Tibial artery (tissue), 4 donors: ENCODE measurements at places on chromosomes 6 and 20.

GRCh38 chr6:159919011-159919511 lies 28.3 kb downstream of the MAS1 start:
- no peak for DNase-seq

DNA sequence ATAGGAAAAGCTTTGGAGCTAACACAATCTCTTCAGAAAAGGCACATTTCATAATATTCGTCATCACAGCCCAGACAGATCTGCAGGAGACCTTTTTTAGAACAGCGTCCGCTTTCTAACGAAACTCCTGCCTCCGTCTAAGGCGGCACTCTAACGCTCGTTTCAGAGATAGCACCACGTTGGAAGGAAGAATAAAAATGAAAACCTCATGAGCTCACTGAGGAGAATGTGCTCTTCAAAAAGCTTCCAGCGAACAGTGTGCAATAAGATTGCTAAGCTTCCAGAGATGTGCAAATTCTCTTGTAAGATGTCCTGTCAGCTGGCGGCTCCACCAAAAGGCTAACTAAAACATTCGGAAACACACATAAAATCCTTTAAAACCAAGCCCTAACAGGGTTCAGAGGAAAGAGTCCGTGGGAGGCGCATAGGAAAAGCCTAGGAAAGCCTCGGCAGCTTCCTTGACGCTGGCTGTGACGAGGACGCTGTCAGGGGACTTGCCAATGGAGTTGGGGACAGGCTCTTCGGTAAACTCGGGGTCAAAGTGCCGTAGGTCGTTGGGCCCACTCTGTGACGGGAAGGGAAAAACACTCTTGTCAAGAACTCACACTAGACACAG lies 117.6 kb upstream of the SLC2A12 start:
- DNase-seq, result no peak

DNA sequence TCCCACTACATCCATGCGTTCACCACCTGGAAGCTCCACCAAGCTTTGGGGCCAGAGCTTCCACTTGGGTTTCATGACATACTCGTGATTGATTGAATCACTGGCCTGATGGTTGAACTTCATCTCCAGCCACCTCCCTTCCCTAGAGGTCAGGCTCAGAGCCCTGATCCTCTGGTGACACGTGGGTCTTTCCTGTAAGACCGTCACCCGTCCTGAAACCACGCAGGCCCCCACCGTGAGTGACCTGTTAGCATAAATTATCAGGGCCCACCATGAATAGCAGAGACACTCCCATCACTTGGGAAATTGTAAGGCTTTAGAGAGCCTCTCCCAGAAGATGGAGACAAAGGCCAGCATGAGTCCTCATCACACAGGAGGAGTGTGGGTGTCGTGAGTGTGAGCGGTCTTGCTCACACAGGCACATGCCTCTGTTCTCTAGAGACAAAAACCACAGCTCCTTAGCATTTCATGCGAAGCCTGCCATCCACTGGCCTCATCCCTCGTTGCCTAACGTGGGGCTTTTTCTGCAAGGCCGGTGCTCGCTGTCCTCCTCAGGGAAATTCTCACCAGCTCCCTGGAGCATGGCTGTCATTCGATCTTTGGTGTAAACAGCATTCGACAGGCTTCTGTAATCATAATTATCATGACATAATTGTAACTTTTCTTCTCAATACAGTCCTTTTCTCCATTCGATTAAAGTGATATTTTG lies 65.1 kb upstream of the DUSP22 start:
- no peak for DNase-seq

DNA sequence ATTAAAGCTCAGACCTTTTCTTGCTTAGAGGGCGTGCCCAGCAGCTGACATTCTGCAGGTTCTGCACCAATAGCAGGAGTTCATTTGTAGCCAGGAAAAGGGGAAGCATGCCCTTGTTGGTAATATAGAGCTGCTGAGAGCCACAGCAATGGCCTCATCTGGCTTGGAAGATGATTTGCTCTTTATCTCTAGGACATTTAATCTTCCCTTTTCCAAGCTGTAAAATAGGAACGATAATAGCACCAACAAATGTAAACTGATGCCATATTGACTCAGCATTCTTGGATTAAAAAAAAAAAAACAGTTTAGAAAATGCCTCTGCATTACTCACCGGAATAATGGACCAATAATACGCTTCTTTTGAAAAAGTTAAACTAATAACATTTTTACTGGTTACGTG lies 93.4 kb upstream of the SLC2A12 start:
- no peak for DNase-seq

- DNase-seq, result no peak
Observed at GRCh38 chr6:19921786-19922185, 84.6 kb downstream of the ID4 start.

GRCh38 chr6:125747589-125748405 lies 1.6 kb upstream of the HEY2 start:
- DNase-seq, result peak; percentile 53

- peak; percentile 47 for DNase-seq
Observed at GRCh38 chr6:170222498-170223471, 68.1 kb downstream of the DLL1 start.

- DNase-seq, result no peak
Observed at GRCh38 chr6:40252531-40253258, 318.4 kb upstream of the MOCS1 start.

DNA sequence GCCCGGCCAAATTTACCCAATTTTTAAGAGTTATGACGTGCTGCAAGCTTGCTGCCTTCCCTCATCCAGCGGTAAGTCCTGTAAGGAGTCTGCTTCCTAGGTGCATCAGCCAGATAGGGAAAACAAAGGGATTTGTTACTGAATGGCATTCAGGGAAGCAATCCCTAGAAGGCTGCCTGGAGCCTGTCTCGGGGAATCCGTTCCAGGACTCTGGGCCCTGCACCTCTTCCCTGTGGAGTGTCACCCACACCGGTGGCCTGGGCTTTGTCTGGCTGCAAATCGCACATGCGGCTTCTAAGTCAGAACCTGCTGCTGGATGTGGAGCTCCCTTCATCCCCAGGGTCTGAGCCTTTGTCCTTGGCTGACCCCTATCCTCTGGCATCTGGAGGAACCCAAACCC lies 7.0 kb downstream of the MYT1 start:
- DNase-seq, result no peak

DNA sequence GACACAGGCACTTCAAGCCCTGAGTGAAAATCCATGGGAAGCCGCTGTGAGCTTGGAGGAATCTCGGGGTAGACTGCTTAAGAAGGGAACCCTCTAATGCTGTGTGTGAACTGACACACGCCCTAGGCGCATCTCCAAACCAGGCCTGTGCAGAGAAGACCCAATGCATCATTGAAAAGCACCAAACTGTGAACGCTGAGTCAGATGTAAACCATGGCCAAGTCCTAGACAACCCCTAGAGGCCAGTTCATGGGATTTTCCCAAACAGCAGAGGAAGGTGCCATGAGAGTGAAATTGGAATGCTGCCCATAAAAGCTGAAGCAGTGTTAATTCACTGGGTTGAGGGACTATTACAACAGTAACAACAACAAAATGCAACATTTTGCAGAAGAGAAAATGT lies 296.5 kb downstream of the SMOC2 start:
- DNase-seq, result no peak

DNA sequence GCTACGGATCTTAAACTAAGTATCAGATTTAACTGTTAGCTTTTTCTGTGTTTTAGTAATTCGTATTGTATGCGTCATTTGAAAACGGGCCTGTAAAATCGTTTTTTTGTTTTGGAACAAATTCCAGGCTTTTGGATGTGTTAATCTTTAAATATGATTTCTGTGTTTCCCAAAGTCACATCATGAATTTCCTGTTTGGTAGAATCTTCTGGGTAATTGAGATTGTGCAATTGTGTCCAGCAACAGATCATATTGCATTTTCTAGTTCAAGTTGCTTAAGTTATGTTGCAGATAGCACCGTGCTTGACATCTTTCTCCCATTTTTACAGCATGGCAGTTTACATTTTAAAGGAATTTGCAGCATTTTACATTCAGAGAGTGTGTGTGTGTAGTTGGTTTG lies 1.9 kb downstream of the MAPK14 start:
- no peak for DNase-seq

- no peak for DNase-seq
Observed at GRCh38 chr6:124872361-124873065, 89.7 kb upstream of the RNF217 start.

DNA sequence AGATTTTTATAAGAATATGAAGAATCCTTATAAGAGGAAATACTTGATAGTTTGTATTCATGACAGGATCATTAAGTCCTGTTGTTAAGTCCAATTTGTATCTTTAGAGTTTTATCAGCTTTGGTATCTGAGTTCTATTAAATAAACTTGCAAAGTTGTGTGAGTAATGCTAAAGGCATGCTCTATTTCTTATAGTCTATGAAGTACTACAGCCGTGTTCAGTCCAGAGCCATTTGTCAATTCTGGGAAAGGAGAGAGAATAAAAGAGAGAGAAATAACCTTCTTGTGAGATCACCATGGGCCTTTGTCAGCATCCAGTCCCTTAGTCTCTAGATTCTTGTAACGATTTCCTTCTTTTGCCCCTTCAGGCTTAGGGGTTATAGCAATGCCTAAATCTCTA lies 181.2 kb upstream of the POU3F2 start:
- DNase-seq, result no peak

DNA sequence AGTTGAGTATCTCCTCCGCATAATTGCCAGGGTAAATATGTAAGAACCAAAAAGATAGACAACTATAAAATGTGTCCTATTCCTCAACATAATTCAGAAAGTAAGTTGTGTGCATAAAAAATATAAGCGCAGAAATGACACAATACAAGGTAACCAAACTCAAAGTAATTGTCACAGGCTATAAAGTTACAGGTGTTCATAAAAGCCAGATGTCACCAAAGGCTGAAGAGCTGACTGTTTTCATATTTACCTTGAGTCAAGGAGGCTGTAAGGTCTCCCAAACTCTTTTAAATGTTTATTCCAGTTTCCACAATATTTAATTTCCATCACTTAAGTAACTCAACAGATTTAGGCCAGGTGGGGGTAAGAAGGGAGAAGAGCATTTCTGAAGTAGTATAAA lies 192.2 kb upstream of the MARCKS start:
- no peak for DNase-seq

GRCh38 chr20:25285091-25285647 lies 37.3 kb downstream of the PYGB start:
- peak; percentile 57 for DNase-seq

GRCh38 chr6:3764516-3765335 lies 13.2 kb upstream of the PXDC1 start:
- DNase-seq, result no peak

GRCh38 chr6:135002229-135002844 lies 52.3 kb downstream of the HBS1L start:
- DNase-seq, result no peak
